CD4-positive, alpha-beta T cell treated with Interleukin-15 for 1 hour (primary cell): ENCODE measurements at places on chromosomes 2 and 18.

- no peak for DNase-seq
Measured at GRCh38 chr2:157837851-157838441, 38.2 kb downstream of the ACVR1 start.

DNA sequence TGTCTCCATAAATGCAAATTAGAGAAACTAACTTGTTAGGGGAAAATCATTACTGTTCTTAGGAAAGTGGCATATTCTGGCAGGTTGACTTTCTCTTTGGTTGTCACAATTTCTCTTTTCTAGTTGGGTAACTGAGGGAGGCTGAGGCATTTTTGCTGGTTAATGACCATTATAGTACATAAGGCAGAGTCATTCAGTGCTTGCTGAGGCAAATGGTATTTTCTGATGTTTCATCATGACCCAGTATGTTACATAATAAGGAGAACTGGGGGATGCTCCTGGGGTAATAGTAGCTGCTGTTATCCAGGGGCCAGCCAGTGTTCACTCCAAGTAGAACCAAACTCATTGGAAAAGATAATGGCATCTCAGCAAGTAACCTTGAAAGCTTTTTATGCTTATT lies 62.3 kb downstream of the ITGA6 start:
- DNase-seq, result no peak

DNA sequence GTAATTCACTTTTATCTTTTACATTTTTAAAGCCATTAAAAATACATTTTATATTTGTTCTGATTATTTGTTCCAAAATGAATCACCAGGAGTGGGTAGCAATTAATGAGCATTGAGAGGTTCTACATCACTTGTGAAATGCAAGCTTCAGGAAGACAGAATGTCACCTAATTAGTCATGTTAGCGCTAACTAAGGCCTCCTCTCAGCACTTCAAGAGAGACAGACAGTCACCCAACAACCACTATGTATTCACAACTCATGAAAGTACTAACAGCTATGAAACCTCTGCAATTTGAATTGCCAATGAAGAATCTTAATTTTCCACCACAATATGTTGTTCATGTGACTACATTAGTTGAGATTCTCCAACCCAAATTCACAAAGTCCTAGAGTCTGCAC lies 611.0 kb downstream of the KCNJ3 start:
- no peak for DNase-seq

DNA sequence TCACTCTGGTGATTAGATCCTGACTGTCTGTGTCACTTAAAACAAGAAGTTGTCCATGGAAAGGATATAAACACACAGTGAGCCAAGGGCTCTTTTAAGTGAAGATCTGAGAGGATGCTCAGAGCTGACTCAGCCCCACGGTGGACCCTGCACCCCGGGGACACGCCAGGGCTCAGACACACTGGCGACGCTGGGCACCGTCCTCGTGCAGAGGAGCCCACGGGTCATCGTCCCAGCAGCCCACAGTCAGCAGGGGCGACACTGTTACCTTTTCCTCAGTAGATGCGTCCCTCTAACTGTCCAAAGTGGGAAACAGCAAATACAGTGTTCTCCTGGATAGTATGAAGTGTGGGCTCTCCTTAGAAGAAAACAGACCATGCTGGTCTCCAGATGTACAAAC lies 225.6 kb downstream of the HDAC4 start:
- no peak for DNase-seq

DNA sequence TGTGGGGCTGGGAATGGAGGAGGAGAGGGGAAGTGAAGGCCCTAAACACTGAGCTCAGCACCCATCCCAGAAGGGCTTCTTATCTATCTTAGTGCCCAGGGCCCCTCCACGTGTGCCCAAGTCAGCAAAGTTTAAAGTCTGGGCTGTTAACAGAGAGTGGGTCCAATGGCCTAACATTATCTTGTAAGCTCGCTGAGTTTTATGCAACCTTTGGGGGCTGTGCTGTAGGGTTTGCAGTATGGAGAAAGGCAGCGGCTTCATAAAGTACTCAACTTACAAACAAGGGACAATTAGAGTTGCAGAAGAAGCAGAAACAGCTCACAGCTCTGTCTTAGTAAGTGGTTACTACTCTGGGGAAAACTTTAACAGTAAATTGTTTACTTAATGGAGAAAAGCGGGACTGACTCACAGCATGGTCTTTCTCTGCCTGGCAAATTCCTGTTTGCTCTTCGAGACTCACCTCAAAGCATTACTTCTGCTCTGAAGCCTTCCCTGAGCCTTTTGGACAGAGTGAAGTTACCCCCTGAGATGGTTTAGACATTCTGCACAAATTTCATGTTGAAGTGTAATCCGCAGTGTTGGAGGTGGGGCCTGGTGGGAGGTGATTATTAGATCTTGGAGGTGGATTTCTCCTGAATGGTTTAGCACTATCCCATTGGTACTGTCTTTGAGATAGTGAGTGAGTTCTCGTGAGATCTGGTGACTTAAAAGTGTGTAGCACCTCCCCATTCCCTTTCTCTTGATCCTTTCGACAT lies 9.0 kb downstream of the ENOSF1 start:
- no peak for DNase-seq

GRCh38 chr2:58928973-58929372 lies 687.8 kb upstream of the FANCL start:
- no peak for DNase-seq

- DNase-seq, result no peak
Measured at GRCh38 chr2:71851094-71851750, 296.4 kb downstream of the CYP26B1 start.

DNA sequence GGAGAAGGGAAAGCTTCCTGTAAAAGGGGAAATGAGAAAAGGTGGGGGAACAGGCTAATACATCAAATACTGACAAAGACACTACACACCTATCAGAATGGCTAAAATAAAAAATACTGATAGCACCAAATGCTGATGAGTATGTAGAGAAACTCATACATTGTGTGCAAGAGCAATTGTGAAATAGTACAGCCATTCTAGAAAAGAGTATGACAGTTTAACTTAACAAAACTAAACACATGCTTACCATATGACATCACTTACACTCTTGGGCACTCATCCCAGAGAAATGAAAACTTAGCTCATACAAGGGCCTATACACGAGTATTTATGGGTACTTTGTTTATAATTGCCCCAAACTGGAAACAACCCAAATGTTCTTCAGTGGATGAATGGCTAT lies 53.4 kb downstream of the ZNF638 start:
- DNase-seq, result no peak

DNA sequence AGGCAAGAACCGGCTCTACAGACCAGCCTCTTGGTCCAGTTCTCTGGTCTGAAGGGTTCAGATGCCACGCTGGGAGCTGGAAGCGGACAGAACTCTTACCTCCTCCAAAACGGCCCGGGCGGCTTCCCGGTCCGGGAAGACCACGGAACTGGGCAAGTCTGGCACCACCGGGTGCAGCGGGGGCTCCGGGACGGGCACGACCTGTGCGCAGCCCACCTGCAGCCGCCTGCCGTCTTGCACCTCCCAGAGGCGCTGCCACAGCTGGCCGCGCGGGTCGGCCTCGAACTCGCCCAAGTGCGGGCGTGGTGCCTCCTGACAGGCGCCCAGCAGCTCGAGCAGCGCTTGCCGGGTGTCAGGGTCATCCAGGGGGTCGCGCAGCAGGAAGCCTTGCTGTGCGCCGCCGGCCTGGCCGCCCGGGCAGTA lies 773 bp downstream of the CMPK2 start:
- DNase-seq, result no peak

DNA sequence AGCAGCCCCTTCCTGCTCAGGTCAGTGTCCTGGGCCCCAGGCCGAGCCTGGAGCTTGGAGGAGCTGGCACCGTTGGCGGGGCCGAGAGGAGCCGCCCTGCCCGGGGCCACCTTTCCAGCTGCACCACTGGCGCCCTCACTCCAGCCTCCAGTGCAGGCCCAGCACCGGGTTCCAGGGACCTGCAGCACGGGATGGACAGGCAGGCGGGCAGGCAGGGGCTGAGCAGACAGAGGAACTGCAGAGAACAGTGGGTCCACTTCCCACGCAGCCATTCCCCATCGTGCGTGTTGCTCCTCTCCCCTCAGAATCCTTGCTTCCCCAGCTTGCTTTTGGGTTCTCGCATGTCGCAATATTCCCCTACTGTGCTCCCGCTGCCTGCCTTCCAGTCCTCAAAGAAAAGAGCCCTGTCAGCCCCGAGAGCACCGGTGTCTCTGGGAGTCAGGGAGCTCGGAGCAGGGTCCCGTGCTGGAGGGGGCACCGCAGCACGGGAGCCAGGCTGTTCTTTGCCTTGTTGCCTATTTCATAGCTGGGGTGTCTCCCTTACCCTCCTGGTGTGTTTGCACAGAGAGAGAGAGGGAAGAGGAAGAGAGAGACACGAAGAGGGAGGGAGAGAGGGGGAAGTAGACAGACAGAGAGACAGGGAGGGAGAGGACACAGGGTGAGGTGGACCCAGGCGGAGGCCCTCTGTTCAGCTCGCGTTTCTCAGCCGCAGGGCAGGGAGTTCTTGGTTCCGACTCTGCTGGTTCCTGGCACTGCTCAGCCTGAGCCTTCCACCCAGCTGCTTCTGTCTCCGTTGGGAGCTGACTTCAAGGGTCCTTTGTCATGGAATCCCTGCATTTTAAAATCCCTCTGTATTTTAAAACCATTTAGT lies 126.0 kb downstream of the MBP start:
- DNase-seq, result no peak

- DNase-seq, result no peak
Measured at GRCh38 chr2:71603851-71604725, 150.7 kb downstream of the DYSF start.

DNA sequence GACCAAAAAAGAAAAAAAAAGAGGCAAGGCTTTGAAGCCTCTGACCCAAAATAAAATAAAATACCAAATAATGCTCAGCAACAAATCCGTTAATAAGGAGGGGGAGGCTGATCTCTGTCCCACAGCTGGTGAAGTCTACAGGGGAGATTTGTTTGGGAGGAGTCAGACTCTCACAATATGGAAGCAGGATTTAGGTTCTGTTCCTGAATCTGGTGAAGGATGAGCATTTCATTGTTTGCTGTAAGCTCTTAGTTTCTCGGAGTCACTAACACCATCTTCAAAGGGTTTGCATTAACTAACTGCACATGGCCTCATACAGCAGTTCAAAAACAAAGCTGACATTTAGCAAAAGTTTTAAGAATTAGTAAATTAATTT lies 339.4 kb upstream of the TNP1 start:
- no peak for DNase-seq

DNA sequence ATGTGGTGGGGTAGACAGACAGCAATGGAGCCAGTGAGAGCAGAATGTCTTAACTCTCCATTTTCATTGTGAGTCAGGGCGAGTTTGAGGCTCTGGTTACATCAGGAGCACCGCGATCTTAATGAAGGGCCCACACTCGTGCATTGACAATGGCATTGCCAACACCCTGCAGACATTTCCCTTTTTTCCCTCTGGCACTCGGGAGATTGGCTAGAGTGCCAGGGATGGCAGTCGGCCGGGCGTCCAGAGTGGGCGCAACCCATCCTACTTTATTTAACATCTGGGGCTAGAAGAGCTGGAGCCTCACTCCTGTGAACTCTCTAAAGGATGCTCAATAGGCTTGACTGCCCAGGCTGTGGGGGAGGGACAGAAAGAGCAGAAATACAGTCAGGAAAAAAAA lies 9.7 kb downstream of the PROKR1 start:
- DNase-seq, result no peak

DNA sequence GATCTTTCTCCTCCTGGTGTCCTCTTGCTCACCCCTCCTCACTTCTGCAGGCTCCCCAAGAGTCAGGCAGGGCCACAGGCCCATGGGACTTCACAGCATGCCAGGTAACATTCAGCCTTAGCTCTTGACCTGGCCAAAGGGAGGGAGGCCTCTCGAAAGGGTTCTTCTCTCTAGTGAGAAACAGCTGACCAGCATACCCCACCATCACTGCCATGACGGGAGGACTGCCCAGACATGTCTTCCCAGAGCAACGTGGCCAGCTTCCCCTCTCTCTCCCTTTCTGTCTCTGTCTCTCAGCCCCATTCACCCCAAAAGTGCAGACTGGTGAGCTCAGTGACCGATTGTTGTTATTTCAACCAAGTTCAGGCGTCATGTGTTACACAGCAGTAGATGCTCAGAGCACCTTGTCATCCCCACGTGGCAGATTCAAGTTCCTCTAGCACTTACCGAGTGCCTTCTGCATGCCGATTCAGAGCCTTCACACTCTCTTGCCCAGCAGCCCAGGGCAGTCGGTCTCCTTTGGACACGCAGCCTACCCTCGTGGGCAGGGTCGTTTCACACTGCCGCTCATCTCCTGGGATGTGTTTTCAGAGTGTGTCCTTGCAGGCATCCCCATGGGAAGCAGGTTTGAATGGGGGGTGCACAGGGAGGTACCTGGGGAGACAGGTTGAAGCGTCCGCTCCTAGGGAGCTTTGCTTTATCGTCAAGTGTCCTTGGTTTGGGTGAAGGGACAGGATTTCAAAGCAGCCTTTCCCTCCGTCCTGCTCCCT lies 259.9 kb downstream of the NDUFA10 start:
- DNase-seq, result no peak

DNA sequence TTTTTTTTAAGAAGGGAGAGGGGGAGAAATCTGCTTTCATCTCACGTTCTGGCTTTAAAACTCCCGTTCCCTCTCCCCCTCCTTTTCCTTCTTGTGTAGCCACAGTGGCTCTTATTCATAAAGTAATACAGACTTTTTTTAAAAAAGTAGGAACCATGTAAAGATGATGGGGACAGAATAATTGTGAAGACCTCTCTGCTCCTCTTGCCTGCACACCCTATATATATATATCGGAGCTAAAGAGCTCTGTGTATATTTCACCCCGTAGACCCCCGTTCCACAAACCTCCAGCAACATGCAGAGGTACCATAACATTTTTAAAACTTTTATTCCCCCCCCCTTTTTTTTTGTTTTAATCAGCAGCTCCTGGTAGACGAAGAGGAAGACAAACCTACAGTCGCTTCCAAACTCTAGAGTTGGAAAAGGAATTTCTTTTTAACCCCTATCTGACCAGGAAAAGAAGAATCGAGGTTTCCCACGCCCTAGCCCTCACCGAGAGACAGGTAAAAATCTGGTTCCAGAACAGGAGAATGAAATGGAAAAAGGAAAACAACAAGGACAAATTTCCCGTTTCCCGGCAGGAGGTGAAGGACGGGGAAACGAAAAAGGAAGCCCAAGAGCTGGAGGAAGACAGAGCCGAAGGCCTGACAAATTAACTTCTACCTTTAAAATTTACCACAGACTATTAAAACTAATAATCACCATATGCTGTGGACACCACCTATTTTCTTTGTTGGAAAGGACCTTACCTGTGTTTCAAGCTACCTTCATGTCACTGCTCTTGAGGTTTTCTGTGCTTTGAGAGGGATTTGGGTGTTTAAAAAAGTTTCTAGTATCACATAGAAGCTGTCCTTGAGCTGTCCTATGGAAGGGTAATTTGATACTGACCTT lies 1.7 kb downstream of the HOXD8 start:
- DNase-seq, result no peak

- DNase-seq, result peak; percentile 55
Measured at GRCh38 chr2:190343536-190344275, at the start of gene INPP1. Gene INPP1, plus strand, starts transcription at chr2:190343589. Its CDS starts 16,514 bp downstream, at chr2:190360103.

- no peak for DNase-seq
Measured at GRCh38 chr18:7830468-7830867, 263.4 kb downstream of the PTPRM start.

DNA sequence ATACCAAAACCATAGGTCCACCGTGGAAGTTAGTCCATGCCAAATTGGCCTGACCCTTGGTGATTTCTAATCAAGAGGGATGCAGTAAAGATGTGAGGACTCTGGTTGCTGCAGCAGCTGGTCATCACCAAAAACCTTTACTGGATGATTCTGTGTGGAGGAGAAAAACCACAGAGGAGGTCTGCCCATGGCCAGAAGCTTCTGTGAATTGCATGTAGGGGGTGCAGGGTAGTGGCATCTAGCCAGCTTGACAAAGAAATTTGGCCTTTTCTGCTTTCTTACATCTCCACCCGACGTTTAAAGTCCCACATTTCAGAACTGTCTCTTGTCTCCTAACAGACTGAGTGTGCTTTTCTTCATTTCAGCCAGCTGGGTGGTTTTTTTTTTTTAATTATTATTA lies 180.0 kb downstream of the TPGS2 start:
- DNase-seq, result no peak
